ENCODE measurements at places on chromosomes 5 and 9.

GRCh38 chr5:882253-883183 lies 10.1 kb downstream of the BRD9 start:
- peak; percentile 62 for DNase-seq

DNA sequence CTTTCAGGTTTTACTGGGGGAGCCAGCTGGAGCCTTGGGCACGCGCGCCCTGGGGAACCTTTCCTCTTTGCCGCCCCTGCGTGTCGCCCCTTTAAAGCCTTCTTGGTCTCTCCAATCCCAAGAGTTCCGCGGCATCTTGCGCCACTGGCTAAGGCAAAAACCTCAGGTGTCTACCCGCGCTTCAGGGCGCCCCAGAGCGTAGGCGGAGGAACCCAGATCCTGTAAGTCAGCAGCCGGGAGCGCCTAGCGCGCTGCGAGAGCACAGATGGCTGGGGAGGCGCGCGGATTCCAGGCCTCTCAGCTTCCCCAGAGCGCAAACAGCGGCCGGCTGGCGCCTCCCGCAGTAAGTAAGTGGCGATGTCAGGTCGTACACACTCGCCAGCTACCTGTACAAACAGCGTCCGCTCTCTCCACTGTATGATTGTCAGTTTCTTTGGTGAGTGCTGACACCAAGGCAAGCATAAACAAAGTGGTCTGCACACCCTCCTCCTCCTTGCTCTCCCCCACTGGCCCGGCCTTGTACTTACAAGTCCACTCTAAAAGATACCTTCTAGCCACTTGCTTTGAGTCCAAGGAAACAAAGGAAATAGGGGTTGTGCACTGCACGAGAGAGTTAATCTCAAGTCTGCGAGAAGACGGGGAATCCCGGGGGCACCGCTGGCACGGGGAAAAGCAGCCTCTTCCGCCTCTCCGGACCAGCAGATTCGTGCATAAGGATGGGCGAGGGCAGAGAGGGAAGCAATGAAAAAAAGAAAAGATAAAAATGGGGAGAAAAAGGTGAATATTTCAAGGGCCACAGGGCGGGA lies 2.9 kb downstream of the HTR1A start:
- no peak for DNase-seq

GRCh38 chr9:35519692-35520363 lies 29.9 kb downstream of the RUSC2 start:
- DNase-seq: peak; percentile 49

DNA sequence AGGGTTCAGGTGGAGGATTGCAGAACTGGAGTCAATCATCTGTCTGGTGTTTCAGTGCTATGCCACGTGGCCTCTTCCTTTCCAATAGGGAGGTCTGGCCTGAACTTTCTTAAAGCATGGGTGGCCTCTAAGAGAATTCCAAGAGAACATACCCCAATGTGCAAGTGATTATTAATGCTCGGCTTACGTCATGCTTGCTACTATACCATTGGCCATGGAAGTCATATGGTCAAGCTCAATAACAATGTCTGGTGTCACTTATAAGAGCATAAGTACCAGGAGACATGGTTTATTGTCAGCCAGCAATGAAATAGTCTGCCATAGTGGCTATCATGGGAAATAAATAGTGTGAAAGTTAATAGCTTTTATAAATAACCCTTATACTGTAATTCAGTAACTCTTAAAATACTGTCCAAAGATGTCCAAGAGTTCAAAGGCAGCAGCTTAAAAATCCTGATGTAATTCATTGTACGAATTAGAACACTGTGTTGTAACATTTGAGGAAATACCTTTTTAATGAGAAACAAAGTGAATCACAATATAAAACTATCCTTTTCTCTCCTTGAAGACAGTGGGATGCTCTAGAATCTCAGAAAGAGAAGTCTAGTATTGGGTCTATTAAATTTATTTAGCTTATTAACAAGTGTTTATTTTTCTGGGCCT lies 355.4 kb upstream of the PRR16 start:
- no peak for DNase-seq

DNA sequence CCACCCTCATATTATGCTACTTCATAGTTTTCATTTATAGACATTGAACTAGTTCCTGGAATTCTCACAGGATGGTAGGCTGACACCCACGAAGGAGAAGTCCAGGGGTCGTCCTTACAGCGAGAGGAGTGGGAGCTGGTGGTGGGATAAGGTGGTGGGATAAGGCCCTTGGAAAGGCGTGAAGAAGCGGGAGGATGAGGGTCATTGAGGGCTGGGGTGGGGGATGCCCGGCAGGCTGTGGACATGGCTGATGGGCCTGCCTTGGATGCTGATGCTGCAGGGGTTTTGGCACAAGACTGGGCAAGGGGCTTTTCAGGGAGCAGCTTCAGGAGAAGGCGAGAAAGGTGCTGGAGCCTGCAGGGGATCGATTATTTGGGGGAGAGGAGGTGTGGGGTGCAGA lies 9.4 kb downstream of the DAB2IP start:
- DNase-seq: no peak

GRCh38 chr5:28807195-28807729 lies 1768.9 kb upstream of the CDH9 start:
- DNase-seq: no peak

- DNase-seq: no peak
Measured at GRCh38 chr5:132999246-132999645, 27.1 kb downstream of the ZCCHC10 start.

DNA sequence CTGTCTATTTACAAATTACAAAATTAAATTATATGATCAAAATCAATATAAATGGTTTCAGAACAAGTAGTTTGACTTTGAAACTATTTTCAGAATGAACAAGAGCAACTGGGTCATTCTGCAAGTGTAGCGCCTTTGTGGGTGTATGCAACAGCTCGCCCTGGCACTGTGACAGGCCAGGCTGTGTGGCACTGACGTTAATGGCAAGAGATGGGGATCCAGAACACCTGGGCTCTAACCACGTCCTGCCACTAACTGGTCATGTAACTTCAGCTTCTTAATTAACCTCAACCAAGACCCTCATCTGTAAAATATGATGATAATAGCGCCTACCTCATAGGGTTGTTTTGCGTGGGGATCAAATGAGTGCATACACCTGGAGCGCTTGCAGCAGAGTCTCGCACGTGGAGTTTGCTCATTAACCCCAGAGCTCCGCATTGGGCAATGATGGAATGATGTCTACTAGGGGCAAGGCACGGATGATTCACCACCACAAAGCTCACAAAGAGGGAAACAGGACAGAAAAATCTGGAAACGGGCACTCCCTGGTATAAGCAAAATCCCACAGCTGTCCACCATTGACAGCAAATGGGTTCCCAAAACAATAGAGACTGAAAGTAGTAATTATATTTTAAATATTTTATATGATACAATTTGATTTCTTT lies 639.4 kb downstream of the SEMA5A start:
- DNase-seq: no peak

GRCh38 chr5:78591138-78591612 lies 57.4 kb downstream of the LHFPL2 start:
- peak; percentile 14 for DNase-seq

Data from MV-4-11 (cell line).